NCI-H2081 treated with DMSO at 0.1 percent for 48 hours (cell line): ENCODE measurements at places on chromosomes 1 and 21.

GRCh38 chr1:5901150-5901549 is 91.1 kb downstream of the NPHP4 start:
- DNase-seq, result no peak

- DNase-seq, result no peak
Measured at GRCh38 chr1:199057322-199057721, 418.5 kb downstream of the PTPRC start.

DNA sequence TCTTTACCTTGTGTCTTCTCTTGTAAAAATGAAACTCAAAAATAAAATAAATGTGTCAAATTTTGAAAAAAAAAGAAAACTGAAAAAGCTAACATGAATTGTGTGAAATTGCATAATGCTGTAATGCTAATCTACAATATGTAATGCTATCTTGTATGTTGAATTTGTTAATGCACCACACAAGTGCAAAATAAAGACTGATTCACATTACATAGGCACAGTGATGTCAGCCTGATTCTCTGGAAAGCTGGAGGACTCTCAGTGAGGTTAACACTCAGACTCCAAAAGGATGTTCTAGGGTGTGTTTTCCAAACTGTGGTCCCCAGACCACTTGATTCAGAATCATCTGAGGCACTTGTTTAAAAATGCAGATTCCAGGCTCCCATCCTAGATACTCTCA is 25.6 kb downstream of the SYT11 start:
- no peak for DNase-seq

DNA sequence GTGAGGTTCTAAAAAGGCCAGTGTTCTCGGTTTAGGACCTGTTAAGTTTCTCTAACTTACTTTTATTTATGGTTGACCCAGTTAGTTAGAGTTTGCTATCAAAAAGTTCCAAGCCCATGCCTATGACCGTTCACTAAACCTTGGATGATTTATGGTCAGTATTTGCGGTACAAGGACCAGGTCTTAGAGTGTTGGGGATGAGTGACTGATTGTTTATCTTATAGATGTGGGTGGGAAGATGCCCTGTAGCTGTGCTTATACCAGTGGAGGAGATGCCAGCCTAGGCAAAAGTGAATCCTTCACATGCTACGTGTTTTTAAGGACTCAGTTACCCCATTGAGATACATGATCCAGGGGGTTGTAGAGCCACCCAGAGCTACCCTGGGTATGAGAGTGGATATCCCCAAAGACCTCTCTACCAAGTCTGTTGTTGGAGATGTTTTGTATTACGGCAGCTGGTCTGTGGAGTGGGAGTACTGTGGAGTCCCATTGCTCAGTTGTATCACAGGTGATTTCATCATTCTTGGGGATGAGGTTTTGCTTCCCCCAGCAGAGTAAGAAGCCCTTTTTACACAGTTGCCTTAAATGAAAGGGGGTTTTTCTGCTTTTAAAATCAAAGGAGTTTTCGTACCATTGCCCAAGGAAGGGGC is 2.1 kb downstream of the SLC22A15 start:
- DNase-seq, result no peak

DNA sequence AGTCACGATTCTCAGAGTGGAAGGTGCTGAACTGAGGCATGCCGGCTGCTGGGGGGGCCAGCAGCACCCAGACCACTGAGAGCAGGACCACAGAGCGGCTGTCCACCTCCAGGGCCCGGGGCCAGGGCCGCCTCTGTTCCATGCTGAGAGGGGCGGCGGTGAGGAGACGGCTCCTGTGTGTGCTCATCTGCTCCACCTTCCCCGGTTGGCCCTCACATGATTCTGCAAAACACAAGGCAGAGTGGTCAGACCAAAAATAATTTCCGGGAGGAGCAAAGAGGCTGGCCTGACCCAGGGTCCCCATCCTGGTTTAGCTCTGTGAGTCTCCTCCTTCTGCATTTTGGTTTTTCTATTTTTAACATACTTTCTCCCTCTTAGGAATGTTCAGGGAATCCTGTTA is 26.4 kb downstream of the PLXNA2 start:
- no peak for DNase-seq

GRCh38 chr21:45132841-45133573 is 58.6 kb downstream of the ADARB1 start:
- no peak for DNase-seq
